NCI-H1092 (cell line): ENCODE measurements at places on chromosomes 12 and 14.

GRCh38 chr12:9169979-9170634 lies 38.1 kb downstream of the PZP start:
- no peak for DNase-seq

- DNase-seq: no peak
These were observed 1.9 kb downstream of the TGFB3 start for GRCh38 chr14:75979648-75980565.

GRCh38 chr14:102982852-102983470 lies 60.5 kb downstream of the AMN start:
- no peak for DNase-seq

- no peak for DNase-seq
These were observed 1.7 kb upstream of the RIMBP2 start for GRCh38 chr12:130717752-130718151.

DNA sequence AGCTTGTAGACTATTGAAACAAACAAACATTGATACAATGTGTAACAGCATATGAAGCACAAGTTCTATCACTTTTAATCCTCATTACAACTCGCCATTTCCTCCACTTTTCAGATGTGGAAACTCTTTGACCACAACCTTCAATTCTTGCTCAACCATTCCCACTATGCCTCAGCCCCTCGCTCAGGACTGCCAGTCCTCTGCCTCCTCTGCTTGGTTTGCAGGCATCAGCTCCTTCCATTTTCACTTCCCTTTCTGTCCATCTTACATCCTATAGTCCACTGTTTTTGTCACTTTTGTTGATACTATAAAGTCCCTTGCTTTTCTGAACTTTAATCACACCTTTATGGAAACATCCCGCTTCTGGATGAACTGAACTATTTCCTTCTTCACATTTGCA lies 28.2 kb upstream of the CD27 start:
- no peak for DNase-seq
